ENCODE measurements at places on chromosomes 7 and 10.

DNA sequence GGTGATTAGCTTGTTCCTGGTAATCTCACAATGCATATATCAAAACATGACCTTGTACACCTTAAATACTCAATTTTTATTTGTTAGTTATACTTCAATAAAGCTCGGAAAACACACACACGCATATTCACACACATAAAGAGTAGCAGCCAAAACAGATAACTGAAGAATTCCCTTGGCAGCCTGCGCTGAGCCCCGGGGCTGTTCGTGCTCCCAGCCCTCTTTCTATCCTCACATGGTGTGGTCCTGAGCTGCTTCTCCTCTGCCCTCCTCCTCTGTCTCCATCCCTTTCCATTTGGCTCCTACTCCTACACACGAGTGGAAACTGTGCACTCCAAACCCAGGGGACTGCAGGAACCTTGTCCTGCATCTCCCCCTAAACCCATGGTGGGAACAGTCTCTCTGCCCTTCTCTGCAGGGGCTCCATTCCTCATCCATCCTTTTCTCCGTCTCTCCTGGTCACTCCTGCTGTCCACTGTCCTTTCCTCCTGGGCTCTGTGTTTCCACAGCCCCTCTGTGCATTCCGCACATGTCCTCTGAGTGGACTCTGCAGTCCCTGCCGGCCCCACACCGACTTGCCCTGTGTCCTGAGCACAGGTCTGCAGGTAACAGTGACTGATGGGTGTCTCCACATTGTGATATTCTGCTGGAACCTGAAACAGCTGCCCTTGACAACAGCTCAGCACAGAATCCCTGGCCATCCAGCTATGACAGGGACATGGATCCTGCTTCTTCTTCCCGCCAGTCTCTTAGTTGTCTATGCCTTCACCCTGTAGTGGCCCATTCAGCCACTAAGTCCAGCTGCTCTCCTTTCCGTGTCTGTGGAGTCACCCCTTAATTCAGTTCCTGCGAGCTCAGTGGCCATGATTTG is 216.8 kb upstream of the ZNF32 start:
- DNase-seq = no peak

- DNase-seq = no peak
These were observed 130.8 kb downstream of the WNT2 start for GRCh38 chr7:117192108-117192507.

GRCh38 chr10:121722665-121723064 is 124.4 kb upstream of the FGFR2 start:
- no peak for DNase-seq

GRCh38 chr10:32687116-32687515 is 241.2 kb downstream of the CCDC7 start:
- DNase-seq = no peak

GRCh38 chr10:15712883-15713282 is 6.8 kb downstream of the ITGA8 start:
- DNase-seq = no peak

- no peak for DNase-seq
These were observed 25.0 kb downstream of the NCOA4 start for GRCh38 chr10:46005383-46005782.

DNA sequence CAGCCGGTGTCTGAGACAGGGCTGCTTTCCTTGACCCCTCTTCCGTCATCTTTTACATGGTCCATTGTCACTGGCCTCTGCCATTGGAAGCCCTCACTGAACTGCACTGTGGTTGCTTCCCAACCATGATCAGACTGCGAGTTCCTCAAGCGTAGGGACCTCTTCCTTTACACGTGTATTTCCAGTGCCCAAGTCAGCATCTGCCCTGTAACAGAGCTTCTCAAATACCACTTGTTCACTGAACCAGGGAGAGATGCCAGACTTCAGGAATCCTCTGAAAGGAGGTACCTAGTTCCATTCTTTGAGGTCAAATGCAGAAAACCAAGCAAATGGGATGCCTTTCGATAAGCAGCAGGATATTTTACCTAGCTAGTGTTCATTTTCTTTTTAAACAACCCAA is 145.1 kb downstream of the NRP1 start:
- DNase-seq = no peak

DNA sequence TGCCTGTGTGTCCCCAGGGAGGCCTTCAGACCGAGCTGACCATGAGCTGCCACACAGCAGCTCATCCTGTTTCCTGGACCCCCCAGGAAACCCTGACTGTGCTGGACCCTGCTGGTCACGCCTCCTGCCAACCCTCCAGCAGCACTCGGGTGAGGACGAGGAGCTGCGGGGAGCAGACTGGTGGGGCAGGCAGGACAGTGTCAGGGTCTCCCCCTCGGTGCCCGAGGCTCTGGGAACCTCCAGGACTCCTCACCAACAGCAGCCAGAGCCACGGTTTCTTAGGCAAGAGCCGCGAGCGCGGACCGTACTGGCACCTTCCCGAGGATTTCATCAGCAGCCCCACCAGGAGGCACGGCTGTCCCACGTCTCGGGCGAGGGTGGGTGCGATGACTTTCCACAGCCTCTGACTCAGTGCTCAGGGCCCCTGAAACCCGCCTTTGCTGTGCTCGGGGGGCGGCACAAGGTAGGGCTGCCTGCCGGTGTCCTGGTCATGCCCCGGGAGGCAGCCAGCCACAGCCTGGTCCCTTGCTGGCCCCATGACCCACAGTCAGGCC is 186.9 kb downstream of the ELFN1 start:
- DNase-seq = no peak

GRCh38 chr7:5001003-5001402 is 42.0 kb upstream of the MMD2 start:
- no peak for DNase-seq

DNA sequence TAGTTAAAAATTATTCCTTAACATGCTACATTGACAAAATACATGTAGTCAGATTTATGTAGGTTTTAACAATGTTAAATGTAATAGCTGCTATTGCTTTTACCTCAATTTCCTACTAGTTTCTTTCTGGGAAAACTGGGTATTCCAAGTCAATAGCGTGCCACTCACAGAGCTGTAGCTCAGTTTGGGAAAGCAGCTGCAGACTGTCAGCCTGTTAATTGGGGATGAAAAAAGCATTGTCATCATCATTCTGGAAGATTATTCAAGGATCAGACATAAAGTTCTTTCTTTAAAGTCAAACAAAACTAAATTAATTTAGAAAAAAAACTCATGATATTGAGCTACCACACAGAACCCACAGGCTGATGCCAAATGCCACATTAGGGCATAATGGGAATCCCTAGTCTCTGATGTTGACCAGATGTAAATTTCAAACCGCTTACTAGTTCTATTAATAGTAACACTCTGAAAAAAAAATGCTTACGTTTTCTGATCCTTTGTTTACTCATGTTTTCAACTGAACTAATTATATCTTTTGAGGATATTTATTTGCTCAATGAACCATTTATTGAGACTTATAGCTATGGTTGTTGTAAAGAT is 19.6 kb upstream of the AGMO start:
- DNase-seq = no peak

DNA sequence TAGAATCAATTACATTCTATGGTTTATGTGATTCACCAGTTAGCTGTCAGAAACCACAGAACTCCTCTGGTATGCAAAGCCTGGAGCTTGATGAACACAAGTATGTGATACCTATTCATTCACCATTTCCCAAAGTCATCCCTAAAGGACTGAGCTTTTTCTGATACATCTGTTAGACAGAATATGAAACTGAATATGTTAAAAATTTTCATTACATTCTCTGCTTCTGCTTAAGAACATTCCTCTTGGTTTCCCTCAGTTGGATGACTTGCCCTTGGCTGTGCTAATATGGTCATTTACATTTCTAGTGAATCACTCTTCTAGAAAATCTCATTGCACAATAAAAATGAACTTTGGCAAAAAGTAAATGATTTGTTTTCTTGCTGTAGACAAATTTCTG is 10.8 kb upstream of the PON1 start:
- DNase-seq = no peak

GRCh38 chr10:118513174-118513573 is 82.3 kb downstream of the PRLHR start:
- DNase-seq = no peak

DNA sequence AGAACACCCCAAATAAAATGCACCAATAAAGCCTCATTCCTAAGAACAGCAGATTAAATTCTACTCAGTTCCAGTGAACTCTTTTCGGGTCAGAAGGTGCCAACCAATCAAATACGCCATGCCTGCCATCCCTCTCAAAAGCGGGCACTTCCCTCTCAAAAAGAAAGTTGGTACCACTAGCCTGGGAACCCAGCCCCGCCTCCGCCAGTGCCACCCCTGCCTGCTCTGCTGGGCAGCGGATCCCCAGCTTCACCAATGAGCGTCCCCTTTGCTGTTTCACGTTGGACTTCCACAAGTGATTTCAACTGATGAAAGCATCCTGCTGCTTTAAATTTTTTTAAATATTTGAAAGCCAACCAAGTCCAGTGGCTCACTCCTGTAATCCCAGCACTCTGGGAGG is 33.2 kb upstream of the PROSER2 start:
- no peak for DNase-seq

- DNase-seq = no peak
These were observed 732.4 kb downstream of the IPMK start for GRCh38 chr10:57535306-57535705.

DNA sequence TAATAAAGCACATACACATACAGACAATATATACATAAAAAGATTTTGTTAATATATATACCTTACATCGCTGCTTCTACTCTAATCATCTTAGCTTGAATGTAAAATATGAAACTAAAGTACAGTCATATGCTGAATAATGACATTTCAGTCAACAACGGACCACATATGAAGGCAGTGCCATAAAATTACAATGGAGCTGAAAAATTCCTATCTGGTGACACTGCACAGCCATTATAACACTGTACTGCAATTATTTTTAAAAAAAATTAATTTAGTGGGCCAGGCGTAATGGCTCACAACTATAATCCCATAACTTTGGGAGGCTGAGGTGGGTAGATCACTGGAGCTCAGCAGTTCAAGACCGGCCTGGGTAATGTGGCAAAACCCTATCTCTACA is 122.3 kb downstream of the JMJD1C start:
- no peak for DNase-seq

DNA sequence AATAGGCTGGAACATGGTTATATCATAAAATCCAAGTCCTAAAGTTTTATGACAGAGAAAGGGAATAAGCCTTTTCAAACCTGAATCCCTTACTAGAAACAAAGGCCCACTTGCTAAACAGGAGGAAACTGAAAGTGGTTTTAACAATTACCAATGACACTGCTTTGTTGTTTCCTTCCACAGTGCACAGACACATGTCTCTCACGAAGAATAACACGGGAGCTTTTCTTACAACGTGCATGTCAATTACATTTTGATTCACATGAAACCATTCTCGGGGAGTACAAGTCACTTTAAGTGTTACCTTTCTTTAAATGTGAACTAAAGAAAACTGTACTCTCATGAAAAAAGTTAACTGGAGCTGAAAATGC is 1.4 kb downstream of the MRPS33 start:
- DNase-seq = no peak

DNA sequence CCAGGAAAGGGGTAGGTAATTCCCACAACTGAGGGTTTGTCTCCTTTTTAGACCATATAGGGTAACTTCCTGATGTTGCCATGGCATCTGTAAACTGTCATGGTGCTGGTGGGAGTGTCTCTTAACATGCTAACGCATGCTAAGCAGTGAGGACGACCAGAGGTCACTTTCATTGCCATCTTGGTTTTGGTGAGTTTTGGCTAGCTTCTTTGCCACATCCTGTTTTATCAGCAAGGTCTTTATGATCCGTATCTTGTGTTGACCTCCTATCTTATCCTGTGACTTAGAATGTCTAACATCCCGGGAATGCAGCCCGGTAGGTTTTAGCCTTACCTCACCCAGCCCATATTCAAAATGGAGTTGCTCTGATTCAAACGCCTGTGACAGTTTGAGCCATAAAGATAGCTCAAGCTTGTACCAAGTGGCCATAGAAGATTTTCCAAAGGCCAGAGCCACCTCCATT is 176.0 kb upstream of the NAMPT start:
- no peak for DNase-seq

DNA sequence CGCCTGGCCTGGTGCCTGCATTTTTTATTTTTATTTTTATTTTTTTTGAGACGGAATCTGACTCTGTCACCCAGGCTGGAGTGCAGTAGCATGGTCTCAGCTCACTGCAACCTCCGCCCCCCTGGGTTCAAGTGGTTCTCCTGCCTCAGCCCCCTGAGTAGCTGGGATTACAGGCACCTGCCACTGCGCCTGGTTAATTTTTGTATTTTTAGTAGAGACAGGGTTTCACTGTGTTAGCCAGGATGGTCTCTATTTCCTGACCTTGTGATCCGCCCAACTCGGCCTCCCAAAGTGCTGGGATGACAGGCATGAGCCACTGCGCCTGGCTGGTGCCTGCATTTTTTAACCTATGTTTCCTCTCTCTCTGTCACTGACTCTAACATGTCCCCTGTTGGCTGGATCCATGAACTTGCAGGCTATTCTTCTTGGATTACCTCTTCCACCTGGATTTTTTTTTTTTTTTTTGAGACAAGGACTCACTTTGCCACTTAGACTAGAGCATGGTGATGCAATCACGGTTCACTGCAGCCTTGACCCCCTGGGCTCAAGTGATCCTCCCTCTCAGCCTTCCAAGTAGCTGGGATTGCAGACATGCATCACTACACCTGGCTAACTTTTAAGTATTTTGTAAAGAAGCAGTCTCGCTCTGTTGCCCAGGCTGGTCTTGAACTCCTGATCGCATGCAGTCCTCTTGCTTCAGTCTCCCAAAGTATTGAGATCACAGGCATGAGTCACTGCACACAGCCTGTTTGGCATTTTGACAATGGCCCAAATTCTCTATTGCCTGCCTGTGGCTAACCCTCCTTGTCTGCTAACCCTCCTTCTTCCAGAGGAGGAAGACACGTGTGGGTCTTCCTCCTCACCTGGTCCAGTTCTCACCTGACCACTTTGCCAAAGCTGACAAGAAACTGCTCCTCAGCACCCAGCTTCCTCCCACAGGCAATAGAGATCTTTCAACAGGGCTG is 23.0 kb upstream of the PRPF18 start:
- DNase-seq = no peak

DNA sequence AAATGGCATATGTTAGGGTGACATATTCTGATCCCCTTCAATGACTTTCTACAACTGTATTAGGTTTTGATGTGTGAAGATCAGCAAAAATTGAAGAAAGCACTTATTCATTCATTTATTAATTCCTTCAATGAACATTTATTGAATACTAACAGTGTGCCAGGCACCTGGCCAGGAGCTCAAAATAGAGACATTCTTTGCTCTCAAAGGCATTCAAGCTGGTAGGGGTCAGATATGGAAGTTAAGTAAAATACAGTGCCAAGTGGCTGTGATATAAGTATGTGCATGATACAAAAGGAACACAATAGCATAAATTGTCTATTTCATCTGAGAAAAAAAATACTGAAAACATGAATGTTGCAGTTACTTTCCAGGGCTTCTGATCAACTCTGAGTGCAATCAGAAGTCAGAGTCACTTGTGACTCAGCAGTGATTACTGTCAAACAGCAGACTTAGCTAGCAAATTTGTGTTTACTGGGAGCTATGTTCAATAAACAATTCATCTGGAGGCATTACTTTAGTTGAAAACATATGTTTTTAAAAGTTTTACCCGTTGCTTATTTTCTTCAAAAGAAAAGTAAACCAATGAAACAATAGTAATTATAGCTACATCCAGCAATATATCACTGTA is 60.4 kb upstream of the CACNB2 start:
- no peak for DNase-seq

GRCh38 chr10:73899423-73899822 is 11.5 kb upstream of the PLAU start:
- no peak for DNase-seq

- DNase-seq = no peak
These were observed 16.7 kb downstream of the INPP5A start for GRCh38 chr10:132554053-132554990.

- peak; percentile 91 for DNase-seq
These were observed 9.1 kb upstream of the FXYD4 start for GRCh38 chr10:43362191-43362839.

- no peak for DNase-seq
These were observed 42.2 kb downstream of the SUFU start for GRCh38 chr10:102545997-102546396.
